ENCODE measurements at places on chromosomes 5 and 9.

DNA sequence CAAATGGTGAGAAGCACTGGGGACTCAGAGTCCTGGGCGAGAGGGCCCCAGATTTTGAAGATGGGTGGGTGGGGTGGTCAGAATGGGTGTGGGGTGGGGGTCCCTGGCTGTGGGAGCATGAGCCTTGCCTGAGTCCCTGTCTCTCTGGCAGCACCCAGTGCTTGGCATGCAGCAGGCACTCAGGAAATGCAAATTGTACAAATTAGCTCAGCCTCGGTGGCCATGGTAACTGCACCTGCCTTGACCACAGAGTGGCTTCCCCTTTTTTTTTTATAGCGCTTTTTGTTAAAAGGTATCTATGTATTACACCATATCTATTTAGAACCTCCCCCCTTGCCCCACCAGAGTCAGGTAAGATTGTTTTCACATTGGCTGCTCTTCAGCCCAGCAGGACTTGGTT, 19.2 kb upstream of the PITX1 start:
- DNase-seq, result no peak

DNA sequence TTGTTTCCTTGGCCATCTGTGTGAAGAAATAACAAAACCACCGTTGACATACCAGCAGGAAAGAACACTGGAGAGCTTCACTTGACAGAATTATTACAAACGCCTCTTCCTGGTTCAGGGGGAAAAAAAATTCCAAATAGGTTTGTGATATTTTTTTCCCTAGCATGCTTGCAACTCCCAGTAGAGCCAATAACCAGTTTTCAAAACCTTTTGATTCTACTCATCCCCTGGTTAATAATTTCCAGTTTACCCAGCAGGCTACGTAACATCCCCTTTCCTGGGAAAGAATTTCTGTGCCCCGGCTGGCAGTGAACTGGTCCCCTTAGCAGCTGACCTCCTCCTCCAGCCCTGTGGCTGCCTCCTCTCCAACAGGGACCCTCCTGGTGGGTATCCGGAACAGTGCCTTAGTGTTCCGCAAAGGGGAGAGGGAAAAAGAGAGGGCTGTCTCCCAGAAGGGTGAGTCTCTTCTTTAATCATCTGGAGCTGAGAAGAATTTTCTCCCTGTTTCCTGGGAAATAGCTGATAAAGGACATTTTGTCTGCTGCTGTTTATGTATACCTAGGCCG, 72.8 kb upstream of the BOD1 start:
- DNase-seq, result no peak

- no peak for DNase-seq
Measured at GRCh38 chr5:135181653-135182052, 147.6 kb upstream of the PITX1 start.

- DNase-seq, result no peak
Measured at GRCh38 chr9:126146254-126147145, 180.1 kb upstream of the MVB12B start.

DNA sequence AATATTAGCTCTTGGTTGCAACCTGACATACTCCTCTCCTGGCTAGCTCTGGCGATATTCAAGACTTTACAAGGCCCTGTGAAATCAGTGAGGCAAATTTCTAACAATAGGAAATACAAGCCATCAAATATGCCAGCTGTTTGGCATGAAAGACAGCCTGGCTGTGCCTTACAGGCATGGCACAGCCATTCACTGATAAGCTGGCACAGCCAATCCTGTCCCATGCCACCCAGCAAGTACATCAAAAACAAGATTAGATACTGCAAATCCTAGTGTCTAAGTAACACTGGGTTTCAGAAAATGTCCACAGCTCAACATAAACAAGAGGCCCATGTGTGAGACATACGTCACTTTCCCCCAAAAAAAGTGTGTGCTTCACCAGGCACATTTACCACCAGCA, 1045.8 kb upstream of the DMAC1 start:
- DNase-seq, result no peak

GRCh38 chr5:133294380-133294779, 242.6 kb downstream of the HSPA4 start:
- DNase-seq, result no peak

- no peak for DNase-seq
Measured at GRCh38 chr5:135973323-135974020, 18.7 kb upstream of the LECT2 start.

- DNase-seq, result no peak
Measured at GRCh38 chr5:145340099-145340498, 495.0 kb downstream of the PRELID2 start.

- no peak for DNase-seq
Measured at GRCh38 chr9:6680797-6681146, 35.2 kb upstream of the GLDC start.

- DNase-seq, result no peak
Measured at GRCh38 chr9:114385397-114386181, 2.2 kb downstream of the AKNA start.

- no peak for DNase-seq
Measured at GRCh38 chr5:16507716-16508115, 42.1 kb upstream of the ZNF622 start.

- DNase-seq, result no peak
Measured at GRCh38 chr9:5764130-5764868, 68.6 kb downstream of the ERMP1 start.

GRCh38 chr9:97386265-97386633, 25.6 kb upstream of the TDRD7 start:
- DNase-seq, result no peak

DNA sequence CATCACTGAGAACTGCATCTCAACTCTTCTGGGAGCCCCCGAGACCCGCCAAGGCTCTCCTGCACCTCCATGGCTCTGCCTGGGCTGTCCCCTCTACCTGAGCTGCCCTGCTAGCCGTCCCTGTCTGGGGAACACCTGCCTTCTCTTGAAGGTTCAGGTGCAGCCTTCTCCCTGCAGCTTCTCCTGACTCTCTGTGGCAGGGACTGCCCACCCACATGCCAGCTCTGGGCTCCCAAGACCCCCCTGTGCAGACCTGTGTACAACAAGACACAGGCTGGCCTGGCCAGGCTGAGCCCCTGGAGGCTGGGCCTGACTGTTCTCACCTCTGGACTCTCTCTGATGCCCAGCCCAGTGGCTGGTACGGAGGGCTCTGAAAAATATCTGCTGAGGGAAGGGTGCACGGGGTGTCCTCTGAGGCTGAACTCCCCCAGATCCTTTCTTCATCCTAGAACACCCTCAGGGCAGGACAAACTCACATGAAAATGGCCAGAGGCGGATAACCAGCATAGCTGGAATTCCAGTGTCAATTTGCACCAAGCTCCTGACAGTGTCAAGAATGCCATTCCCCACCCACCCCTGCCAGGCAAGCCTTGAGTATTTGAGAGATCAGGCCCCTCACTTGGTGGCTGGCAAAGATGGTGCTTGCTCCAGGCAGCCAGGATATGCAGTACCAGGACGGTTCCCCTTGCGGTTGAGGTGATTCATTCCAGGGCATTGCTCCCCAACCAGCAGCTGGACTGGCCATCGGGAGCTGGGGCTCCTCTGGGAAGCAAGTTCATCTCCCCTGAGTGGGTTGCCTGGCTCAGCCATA, 40.9 kb upstream of the SLC25A51 start:
- DNase-seq, result no peak

DNA sequence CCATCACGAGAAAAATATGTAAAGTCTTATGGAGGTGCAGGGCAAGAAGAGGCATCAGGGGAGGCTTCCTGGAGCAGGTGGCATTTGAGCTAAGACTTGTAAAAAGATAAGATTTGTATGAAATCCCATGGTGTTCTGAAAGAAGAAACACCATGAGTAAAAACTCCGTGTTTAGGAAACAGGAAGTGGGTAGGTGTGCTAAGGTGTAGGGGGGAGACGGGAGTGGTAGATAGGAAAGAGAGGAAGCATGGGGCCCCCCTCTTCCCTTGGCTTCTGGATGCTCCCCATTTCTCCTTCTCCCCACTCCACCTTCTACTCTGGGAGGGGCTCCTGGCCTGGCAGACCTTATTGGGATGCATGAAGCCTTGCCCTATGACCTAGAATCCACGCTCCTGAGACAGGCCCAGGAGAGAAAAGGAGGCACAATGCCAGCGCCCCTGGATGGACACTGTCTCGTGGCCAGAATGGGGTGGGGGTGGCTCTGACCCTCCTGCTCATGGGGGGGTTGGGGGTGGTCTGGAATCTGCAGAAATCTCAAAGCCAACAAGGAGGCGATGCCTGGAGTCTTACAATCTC, 103.6 kb downstream of the GTF3C4 start:
- no peak for DNase-seq

GRCh38 chr5:113221294-113222176, 213.3 kb downstream of the TSSK1B start:
- DNase-seq, result no peak

GRCh38 chr5:179137643-179138567, 77.7 kb downstream of the ZNF354C start:
- no peak for DNase-seq

DNA sequence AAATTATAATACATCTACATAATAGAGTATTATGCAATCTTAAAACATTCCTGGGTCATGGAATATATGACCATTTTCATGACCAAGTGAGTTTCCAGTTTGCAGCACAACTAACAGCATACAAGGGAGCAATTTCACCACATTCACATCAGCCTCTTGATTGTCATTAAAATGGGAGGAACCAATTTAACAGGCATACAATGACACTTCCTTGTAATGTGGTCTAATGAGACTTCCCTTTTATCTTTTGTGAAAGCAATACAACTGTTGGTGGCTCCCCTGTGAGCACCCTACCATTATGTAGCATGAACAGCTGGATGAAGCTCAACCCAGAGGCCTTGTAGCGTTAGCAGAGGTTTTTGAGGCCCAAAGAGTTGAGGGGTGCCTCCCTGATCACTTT, 13.6 kb upstream of the TMOD1 start:
- DNase-seq, result no peak

GRCh38 chr5:173736923-173737412, 120.5 kb upstream of the BOD1 start:
- peak; percentile 18 for DNase-seq

DNA sequence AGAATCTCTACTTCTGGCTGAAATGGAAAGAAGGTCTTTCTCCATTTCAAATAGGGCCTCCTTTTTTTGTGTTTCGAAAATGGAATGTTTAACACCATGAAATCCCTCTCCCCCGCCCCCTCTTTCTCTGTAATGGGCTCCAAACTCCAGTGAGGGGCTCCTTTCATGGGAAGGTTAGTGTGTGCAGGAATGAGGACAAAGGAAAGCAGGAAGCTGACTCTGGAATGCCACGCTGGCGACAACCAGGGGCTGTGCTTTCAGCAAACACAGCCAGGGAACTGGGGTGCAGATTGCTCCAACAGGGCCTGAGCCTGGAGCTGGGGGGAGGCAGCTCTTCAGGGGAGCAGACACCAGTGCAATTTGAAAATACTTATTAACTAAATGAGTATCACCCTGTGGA, 82.8 kb downstream of the CRB2 start:
- DNase-seq, result no peak

DNA sequence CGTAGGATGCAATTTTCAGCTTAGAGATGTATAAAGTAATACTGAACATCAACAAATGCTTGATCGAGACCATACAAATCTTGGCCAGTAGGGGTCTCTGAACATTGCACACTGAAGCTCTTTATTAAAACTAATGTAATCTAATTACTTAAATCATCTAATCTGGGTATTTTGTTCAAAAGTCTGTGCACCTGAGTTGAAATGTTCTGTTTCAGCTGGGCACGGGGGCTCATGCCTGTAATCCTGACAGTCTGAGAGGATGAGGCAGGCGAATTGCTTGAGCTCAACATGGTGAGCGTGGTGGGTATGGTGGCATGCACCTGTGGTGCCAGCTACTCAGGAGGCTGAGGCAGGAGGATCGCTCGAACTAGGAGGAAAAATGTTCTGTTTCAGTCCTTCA, 41.0 kb downstream of the ESM1 start:
- DNase-seq, result no peak

GRCh38 chr9:109923806-109924205, 143.8 kb downstream of the PALM2AKAP2 start:
- DNase-seq, result no peak

GRCh38 chr9:93159601-93160471, 24.1 kb upstream of the WNK2 start:
- peak; percentile 26 for DNase-seq

DNA sequence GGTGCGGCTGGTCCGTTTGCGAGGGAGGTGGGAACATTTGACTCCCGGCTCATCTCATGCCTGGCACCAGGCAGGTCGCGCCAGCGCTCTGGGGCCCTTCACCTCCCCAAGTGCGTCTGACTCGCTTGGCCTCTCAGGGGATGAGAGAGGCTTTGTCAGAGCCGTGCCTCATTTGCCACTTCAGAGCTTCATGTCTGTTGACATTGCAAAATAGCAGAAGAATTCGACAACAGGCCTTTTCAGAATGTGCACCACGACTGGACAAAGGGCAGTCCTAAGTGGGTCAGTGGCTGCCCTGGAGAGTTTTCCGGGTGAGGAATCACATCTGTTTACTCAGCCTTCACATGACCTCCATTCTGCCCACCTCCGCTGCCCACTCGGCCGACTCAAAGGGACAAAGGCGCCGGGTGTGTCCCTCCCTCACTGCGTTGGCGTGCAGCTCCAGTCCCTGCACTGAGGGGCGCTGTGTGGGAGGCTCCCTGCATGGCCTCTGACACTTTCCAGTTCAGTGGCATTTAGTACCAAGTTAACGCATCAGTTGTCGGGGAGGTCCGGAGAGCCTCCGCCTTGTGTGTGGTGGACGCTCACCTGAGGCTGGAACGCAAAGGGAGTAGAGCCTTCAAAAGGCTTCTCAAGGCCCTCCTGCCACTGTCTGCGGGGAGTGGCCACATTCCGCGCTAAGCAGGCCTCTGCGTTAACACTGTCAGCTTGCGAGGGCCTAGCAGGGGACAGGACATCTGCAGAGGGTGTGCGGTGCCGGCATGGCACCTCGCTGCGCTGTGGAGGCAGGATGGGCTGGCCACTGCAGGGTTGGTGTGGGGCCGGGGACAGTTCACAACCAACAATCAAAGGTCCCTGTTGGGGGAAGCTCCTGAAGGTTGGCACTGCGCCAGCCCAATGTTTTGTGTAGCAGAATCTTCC, 171.5 kb downstream of the NXNL2 start:
- DNase-seq, result no peak

- no peak for DNase-seq
Measured at GRCh38 chr5:77443670-77444069, 48.4 kb downstream of the WDR41 start.
